ENCODE measurements at places on chromosomes 1 and 21.

GRCh38 chr1:213381572-213382084 lies 330.6 kb downstream of the RPS6KC1 start:
- DNase-seq = peak; percentile 65

DNA sequence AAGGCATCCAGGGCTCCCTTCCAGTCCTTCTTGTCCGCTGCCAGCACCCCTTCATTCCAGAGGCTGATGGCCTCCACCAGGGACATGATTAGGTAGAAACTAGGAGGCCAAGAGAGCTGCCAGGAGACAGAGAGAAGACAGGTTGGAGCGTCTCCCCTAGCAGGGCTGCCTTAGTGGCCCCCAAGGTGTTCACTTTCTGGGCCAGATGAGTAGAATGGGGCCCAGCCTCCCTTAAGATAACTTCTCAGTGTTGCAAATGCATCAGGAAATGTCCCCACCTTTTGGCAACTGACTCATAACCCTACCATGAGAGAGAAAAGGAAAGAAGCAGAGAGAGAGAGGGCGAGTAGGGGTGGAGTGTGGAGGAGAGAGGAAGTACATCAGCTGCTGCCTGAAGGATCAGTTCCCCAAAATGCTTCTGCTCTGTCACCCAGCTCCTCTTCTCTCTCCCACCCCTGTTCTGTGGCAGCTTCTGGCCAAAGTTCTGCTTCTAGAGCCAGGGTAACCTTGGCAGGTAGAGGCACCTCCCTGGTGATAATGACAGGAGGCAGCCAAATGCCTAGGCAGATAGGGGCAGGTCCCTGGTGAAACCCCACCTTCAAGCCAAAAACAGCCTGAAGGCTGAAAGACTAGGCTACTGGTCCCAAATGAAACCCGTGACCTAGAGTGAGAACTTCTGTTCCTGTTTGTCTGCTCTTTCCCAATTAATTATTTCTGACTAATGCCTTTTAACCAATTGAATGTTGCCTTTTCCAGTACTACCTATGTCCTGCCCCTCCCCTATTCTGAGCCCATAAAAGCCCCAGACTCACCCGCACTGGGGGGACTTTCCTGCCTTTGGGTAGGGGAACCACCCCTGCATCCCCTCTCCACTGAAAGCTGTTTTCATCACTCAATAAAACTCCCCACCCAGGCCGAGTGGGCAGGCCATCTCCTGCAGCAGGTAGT lies at the start of gene NCF2:
Gene NCF2 (minus strand): TSS at position 216 of the 948 bp plus-strand sequence. CDS start 130 bp downstream, at position 86.
- DNase-seq = peak; percentile 47

DNA sequence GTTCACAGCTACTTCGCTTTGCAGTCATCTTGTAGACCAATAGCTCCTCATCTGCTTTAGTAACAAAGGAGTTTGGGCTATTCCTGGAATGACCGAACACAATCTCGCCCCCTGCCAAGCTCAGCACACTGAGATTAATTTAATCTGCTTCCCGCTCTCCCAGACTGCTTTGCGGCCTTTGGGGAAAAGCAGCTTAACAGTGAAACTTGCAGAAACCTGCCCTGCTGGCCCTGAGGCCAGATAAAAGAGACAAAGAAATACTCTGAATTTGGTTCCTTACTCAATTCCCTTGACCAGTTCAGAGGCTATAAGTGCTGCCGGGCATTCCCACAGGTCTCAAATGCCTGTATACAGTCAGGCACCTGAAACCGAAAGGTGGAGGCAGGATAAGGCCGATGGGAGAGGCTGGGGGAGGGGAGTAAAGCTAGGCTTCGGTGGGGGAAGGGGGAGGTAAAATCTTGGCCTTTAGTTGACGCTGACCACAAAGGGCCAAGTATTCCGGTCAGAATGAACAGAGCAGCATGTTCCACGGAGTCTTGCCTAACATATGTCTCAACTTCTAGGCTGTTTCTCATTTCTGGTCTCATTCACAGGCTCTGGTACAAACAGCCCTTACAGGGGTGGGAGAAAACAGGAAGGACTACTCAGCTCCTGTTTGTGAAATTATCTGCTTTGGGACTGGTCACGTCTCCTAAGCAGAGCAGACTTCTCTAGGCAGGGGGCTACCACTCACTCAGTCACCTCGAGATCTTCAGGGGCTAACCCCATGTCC lies 17.7 kb upstream of the A3GALT2 start:
- DNase-seq = peak; percentile 72

GRCh38 chr1:121566346-121566745 lies 381.6 kb downstream of the SRGAP2C start:
- peak; percentile 13 for DNase-seq

DNA sequence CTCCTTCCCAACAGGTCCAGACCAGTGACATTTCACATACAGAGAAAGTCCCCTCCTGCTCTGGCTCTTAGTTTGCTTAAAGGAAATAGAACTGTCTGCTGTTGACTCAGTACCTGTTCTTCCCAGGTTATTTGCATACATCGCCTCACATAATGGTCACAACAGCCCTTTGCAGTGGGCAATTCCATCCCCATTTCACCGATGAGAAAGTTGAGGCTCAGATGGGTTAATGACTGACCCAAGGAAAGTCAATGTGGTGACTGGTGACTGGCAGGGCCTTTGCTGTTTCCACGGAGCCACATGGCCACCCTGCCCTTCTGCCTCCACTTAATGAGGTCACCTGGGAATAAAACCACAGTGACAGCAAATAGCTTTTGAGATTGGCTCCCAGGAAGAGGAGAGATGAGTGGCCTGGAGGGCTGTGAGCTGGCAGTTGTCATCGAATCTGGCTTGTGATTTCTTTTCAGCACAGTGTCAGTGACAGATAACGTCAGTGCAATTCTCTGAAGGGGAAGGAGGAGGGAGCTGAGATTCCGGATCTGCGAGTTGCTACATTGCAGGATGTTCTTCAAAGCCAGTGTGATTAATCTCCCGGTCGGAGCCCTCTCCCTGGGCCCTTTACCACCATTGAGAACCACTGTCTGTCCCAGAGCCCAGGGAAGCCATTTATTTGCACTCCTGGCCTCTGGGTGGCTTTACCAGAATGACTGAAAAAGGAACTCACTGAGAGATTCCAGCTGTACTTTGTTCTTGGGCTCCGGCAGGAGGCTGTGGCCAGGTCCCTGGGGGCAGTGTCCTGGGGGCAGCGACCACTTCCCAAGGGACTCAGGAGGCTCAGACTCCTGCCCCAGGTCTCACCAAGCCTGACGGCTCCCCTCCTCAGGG lies 117.2 kb downstream of the CNIH3 start:
- DNase-seq = no peak

DNA sequence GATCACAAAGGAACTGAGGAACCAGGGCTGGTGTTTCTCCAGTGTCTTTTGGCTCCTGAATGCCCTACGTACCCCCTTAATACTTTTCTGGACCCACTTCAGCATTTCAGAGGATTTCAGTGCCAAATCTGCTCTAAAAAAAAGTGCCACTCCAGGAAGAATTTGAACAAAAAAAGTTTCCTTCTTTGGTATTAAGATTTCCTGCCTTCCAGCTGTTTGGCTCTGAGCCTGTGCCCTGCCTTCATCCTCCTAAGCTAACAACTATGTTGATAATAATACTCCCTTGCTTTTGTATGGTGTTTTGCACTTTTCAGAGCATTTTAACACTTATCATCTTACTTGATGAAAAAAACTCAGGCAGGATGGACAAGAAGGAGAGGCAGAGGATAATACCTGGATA lies 11.0 kb upstream of the RIMS3 start:
- no peak for DNase-seq

DNA sequence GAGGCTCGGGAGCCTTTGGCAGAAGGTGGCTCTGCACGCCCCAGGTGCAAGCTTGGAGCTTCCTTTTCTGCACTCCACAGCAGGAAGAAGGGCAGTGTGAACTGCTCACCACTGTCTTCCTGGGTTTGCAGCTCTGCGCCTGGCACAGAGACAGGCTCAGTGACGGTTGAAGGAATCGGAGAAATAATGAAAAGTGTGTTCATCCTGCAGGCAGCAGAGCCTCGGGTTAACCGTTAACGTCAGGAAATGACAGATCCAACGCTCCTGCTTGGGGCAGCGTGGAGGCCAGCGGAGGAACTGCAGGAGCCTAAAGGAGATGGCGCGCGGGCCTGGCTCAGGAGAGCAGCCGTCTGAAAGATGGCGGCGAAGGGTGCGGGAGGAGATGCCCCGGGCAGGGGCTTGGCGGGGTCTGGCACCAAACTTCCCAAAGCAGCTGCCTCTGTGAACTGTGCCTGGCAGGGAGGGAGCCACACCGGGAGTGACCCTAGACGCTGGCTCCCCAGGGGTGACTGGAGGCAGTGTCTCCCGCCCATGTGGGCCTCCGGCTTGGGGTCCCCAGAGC lies 10.9 kb upstream of the SAMD11 start:
- no peak for DNase-seq

- DNase-seq = peak; percentile 47
Observed at GRCh38 chr1:175154629-175155472, 37.7 kb downstream of the KIAA0040 start.

- no peak for DNase-seq
Observed at GRCh38 chr1:92876351-92876750, 44.5 kb downstream of the RPL5 start.

GRCh38 chr1:7100479-7100878 lies 315.2 kb downstream of the CAMTA1 start:
- no peak for DNase-seq

DNA sequence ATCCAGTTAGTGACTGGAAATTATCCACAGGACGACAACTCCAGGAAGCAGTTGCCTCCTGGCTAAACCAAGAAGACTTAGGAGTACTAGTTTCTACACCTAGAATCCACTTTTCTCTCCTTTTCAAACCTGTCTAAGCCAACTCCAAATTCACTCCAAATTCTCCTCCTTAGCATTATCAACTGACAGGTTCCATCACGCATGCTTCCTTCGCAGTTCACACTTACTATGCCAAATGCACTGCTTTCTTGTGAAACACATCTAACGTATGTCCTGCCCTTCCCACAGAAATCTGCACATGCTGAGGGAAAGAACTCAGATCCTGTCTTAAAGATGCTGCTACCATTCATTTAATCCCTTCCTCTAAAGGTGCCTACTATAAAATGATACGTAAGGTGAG lies 225.9 kb downstream of the RERE start:
- no peak for DNase-seq

DNA sequence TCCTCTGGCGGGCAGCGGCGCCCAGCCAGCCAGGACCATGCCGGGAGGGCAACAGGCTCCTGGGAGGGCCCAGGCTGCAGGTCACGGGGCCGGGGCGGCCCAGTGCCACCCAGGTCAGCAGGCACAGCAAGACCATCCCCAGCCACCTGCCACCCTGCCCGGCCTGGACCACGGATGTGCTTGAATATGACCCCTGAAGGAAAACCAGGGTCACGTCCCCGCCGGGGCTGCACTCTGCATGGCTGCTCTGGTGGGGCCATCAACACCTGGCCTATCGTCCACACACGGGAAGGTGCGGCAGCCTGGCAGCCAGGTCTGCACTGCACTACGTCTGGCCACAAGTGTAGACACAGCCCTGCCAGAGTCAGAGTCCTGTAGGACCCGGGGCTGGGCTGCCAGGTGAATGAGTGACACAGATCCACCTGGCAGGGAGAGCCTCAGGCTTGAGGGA lies 6.9 kb downstream of the WNT9A start:
- no peak for DNase-seq

DNA sequence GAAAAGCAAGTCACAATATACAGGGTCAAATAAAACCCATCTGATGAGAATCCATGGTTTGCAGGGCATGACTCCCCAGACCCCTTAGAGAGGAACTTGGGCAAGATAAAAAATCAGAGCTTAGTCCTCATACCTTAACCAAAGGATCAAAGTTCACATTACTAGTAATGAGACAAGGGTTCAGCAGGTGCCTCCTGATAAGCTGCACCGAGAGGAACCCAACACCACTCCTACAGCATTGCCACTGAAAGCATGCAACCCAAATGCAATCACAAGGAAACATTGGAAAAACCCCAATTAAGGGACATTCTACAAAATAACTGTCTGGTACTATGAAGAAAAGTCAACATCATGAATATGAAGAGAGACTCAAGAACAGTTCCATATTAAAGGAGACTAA lies 29.7 kb downstream of the CCDC185 start:
- DNase-seq = no peak

DNA sequence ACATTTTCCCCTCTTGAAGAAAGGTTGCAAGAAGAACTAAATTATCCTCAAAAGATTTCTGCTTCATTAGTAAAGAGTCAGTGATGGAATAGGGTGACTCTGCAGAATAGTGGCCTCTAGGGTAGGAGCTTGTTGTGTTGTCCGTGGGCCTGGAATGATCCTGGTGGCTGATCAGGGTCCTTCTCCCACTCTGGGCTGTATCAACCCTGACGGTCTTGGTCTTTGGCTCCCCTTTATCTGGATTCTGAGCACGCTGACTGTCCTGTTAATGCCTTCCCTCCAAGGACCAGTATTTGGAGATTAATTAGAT lies 36.9 kb upstream of the SRRM1 start:
- DNase-seq = no peak

GRCh38 chr1:16134066-16134801 lies 21.6 kb downstream of the EPHA2 start:
- peak; percentile 64 for DNase-seq

DNA sequence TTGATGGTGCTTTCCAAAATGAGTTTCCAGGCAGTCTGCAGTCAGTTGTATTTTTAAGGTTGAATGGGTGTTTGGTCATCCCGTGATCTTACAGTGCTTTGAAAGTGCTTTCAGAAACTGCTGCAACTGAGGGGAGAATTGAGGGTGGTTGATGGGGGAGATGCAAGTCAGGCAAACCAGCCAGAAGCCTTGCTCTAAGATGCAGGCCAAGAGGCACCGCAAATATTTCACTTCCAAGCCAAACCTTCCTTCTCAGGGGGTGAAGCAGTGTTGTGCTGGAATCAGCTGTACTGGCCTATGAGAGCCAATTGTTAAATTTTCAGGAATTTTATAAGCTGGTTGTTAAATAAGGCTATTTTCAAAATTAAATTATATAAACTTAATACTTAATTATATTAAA lies 151.6 kb downstream of the KCNJ6 start:
- no peak for DNase-seq

DNA sequence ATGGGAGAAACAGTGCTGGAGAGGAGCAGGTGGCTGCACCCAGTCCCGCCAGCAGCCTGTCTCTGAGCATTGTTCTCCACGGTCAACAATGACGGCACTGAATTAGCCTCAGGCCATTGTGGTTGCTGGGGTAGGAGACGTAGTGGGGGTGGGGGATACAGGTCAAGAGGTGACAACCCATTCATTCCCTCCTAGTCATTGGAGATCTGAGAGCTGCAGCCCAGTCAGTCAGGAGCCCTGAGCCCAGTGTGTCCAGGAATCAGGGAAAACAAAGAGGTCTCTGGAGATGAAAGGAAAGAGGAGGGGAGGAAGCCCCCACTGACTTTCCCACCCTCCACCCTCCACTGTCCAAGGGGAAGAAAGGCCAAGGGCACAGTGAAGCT lies 15.3 kb downstream of the SMIM12 start:
- no peak for DNase-seq

- DNase-seq = no peak
Observed at GRCh38 chr1:180084867-180085266, 69.8 kb upstream of the QSOX1 start.

GRCh38 chr1:15717418-15718125 lies 18.5 kb upstream of the SLC25A34 start:
- DNase-seq = no peak

- DNase-seq = no peak
Observed at GRCh38 chr21:36803051-36803645, 104.2 kb downstream of the SIM2 start.
